ENCODE measurements at places on chromosomes 13 and 19. TPM values are rescaled to one million over a fixed set of nuclear protein-coding genes. Genes with fewer than 3 reads are reported as not detected.

The LILRA1 gene
- total RNA-seq = not detected

The CGB1 gene
- not detected for total RNA-seq

The GFY gene
- not detected for total RNA-seq

The LGALS14 gene
- not detected for total RNA-seq

The NLRP4 gene
- not detected for total RNA-seq

The UBE2L5 gene
- not detected for total RNA-seq

The RNF225 gene
- total RNA-seq = 0.13 TPM

The BCAM gene
- total RNA-seq = 25.3 TPM

The RNF113B gene
- not detected for total RNA-seq

The GAPDHS gene
- not detected for total RNA-seq

The CLIP3 gene
- 42.9 TPM for total RNA-seq

The ZNF253 gene
- 3.2 TPM for total RNA-seq

The NFIX gene
- 125 TPM for total RNA-seq

The TMEM255B gene
- 0.13 TPM for total RNA-seq

The ITGBL1 gene
- 255 TPM for total RNA-seq

The FXYD7 gene
- total RNA-seq = not detected

The TSSK6 gene
- 1.7 TPM for total RNA-seq

The FAM216B gene
- total RNA-seq = not detected

The FGF21 gene
- total RNA-seq = not detected

The ZNF180 gene
- total RNA-seq = 13.8 TPM

The RHPN2 gene
- total RNA-seq = 4.3 TPM

The SLC5A5 gene
- total RNA-seq = not detected

The NLRP9 gene
- not detected for total RNA-seq

The INSL3 gene
- total RNA-seq = not detected

The PPFIA3 gene
- 2.7 TPM for total RNA-seq

The RNU6-9 gene
- not detected for total RNA-seq

The ZNF560 gene
- 0.33 TPM for total RNA-seq

The SOX21 gene
- 0.07 TPM for total RNA-seq

The OVOL3 gene
- total RNA-seq = not detected

The FCGBP gene
- 4.8 TPM for total RNA-seq

The CRX gene
- not detected for total RNA-seq

The RNF17 gene
- total RNA-seq = 0.98 TPM

The CGB8 gene
- total RNA-seq = not detected

The ICAM4 gene
- 0.10 TPM for total RNA-seq

The LACC1 gene
- 53.2 TPM for total RNA-seq

The CNMD gene
- not detected for total RNA-seq

The PSG7 gene
- total RNA-seq = 0.30 TPM

The SLC10A2 gene
- not detected for total RNA-seq

The SHANK1 gene
- 6.4 TPM for total RNA-seq

The ZNF541 gene
- total RNA-seq = 0.07 TPM

The SLC25A41 gene
- 0.07 TPM for total RNA-seq

The VSIG10L gene
- total RNA-seq = 1.2 TPM

The MCOLN1 gene
- 8.8 TPM for total RNA-seq

The ABHD13 gene
- 5.9 TPM for total RNA-seq

The ZNF134 gene
- 20.7 TPM for total RNA-seq

The CYP2A7 gene
- not detected for total RNA-seq

The TMEM150B gene
- not detected for total RNA-seq

The LILRB4 gene
- not detected for total RNA-seq

The CFAP97D2 gene
- total RNA-seq = not detected

Data from smooth muscle cell of the pulmonary artery (primary cell).